ENCODE measurements at places on chromosomes 1 and 21.

DNA sequence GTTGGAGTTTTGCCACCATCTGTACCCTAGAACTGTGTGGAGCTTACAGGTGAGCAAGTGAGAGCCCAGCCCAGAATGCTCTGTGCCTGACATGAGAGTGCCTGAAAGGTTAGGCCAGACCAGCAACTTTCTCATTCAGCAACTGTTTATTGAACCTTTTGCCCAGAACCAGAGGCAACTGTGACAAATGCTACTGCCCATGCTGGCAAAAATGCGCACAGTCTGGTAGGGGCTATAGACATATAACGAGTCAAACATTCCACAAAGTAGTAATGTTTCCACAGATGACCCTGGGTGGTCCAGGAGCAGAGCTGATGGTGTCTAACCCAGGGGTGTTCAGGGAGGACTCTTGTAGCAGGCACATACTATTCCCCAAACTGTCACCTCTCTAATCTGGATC lies 56.0 kb upstream of the GCLM start:
- no peak for DNase-seq

- DNase-seq: no peak
Measured at GRCh38 chr1:110225756-110226404, 15.8 kb downstream of the KCNC4 start.

GRCh38 chr21:32909393-32909792 lies 116.3 kb upstream of the OLIG2 start:
- no peak for DNase-seq

DNA sequence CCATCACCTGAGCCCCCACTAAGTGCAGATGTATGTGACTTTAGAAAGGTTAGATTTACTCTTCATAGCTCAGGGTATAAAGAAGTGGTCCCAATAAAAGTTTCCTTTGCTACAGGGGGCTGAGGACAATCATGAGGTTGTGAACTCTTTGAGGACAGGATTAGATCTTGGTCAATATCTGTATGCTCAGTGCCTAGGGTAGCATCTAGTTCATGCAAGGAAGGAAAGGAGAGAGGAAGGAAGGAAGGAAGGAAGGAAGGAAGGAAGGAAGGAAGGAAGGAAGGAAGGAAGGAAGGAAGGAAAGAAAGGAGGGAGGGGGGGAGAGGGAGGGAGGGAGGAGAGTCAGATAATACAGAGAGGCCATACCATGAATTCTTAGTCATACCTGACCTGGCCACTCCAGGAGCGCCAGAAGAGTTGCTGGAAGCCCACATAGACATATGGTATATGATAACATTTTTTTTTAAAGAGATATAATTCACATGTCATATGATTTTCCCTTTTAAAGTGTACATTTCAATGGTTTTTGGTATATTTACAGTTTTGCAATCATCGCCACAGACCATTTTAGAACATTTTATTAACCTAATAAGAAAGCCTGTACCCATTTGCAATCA lies 9.7 kb upstream of the CSRP1 start:
- DNase-seq: no peak

- DNase-seq: no peak
Measured at GRCh38 chr1:65264197-65264929, 45.0 kb upstream of the DNAJC6 start.

Data from immature natural killer cell (primary cell).